Left ventricle myocardium superior (tissue), 1 donor: ENCODE measurements at places on chromosomes 16 and 17.

GRCh38 chr16:10984509-10984908, 40.1 kb downstream of the CLEC16A start:
- no peak for DNase-seq

DNA sequence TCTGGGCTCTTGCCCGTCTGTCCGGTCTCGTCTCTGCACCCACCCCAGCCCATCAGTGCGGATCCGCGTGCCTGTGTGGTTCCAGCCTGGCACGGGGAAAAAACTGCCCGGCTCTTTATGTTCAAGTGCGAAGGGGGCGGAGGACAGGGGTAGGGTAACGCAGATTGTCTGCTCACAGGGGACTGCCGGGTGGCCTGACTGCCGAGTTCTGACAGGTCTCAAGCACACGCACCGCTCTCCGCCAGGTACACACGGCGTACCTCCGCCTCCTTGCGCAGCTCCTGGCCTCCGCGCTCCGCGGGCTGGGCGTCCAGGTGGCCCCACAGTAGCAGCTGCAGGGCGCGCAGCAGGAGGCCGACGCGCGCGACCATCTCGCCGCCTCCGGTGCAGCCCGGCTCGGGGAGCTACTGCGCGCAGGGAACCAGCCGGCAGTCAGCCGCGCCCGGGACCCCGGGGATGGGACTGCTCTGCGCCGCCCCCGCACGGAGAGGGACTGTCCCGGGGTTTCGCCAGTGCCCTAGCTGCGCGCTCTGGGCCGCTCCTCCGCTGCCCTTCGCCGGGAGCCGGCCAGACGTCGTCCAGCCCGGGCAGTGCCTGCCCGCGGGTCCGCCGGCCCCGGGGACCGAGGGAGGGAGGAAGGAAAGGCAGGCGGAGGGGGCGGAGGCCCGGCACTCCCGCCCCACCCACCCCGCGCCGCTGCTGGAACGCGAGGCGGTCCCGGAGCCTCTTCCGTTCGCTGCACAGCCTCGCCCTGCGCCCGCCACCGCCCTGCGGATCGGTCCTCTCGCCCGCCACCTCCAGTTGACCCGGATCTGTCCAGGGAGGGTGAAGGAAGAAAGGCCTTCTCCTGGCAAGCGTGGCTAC, at the start of gene MMP28:
MMP28 (minus strand) TSS at position 635 of the 864 bp plus-strand sequence; CDS start at position 371, 264 bp downstream.
- peak; percentile 59 for DNase-seq

- peak; percentile 76 for DNase-seq
These were observed 64.3 kb downstream of the PGS1 start for GRCh38 chr17:78442648-78443218.

GRCh38 chr17:13158494-13159240, 140.8 kb upstream of the ELAC2 start:
- DNase-seq = no peak

- peak; percentile 29 for DNase-seq
These were observed 18.0 kb upstream of the ZNF629 start for GRCh38 chr16:30805056-30805369.

GRCh38 chr17:41067281-41067680, 1.6 kb upstream of the KRTAP2-4 start:
- no peak for DNase-seq

DNA sequence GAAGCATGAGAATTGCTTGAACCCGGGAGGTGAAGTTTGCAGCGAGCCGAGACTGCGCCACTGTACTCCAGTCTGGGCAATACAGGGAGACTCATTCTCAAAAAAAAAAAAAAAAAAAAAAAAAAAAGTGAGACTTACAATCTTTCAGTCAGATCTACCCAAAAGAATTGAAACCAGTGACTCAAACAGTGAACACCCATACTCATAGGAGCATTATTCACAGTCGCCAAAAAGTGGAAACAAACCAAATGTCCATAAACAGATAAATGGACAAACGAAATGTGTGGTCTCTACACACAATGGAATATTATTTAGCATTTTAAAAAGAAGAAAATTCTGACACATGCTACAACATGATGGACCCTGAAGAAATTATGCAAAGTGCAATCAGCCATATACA, 9.1 kb upstream of the SCNN1B start:
- DNase-seq = no peak

- no peak for DNase-seq
These were observed 16.5 kb upstream of the SPPL2C start for GRCh38 chr17:45828171-45828570.

DNA sequence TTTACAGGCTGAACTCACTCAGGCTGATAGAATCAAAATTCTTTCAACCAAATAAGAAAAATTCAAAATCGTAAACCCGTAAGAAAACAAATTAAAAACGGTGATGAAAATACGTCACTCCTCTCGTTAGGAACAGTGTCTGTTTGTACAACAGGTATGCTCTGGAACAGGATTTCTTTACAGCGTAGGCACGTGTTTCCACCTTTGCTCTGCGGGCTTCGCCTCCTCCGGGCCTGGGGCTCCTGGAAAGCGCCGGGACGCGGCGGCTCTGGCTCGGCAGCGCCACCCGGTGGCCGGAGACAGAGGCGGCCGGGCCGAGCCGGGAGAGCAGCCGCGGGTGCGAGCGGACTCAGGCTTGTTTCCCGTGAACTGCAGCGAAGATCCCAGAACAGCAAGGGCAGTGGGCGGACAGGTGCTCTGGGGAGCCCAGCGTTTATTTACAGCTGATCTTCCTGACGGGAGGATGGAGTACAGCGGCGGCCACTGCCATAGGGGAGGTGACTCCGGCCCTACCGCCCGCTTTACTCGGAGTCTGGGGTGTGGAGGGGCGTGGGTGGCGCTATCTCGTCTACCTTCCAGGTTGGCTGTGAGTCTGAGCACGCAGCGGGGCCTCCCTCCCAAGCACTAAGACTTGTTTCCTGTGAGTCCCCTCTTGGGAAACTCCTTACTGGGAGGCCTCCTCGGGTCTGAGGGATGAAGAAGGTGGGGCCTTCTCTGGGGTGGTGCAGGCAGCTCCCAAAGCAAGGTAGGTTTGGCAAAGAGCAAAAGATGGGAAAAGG, 40.5 kb upstream of the ATP2A3 start:
- DNase-seq = peak; percentile 76

DNA sequence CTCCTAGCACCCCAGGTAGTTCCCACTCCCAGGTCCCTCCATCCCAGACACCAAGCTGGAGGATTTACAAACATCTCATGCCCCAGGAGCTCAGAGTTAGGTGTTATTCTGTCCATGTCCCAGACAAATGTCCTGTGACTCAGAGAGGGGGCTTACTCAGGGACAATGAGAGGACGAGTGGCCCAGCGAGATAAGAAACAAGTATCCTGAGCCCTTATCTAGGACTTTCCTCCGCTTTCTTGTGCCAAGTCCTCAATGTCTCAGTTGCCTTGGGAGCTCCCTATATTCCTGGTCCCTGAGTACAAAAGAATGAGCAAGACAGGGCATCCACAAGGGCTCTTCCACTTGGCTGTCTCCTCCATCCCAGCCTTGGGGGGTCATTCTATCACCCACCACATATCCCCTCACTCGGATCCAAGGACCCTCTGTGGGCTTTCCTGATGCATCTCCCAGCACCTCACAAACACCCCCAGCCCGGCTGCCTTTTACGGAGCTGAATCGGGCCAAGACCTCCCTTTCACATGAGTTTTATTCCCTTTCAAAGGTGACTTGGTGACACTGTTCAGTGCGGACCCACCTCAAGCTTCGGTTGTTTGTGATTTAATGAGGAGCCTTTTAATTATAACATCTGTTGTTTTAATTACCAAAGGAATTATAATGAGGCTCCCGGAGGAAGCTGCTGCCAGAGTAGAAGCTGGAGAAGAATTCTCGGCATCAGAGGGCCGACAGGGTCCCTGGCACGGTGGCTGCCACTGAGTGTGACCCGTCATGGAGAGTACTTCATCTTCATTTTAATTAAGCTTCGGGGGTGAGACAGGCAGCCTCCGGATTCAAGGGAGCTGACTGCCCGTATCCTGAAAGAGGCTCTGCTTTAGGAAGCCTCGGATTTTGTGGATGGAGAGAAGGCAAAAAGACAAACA, 121.5 kb downstream of the WSCD1 start:
- no peak for DNase-seq

DNA sequence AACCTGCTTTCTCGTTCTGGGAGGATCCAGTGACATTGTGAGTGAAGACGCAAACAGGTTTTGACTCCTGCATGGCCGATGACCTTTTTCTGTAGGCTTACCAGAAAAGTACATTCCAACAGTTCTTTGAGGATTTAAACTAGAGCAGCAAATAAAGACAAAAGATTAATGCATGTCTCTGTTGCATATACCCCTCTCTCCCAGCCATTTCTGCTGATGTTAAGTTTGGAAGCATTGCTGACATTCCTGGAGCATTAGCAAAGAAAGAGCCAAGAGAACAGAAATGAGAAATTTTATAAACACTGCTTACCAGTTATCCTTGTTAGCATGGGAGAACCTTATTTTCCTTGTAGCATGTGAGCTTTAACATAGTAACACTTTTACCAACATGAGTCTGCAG, 49.3 kb downstream of the SIAH1 start:
- DNase-seq = no peak

GRCh38 chr16:56691885-56692284, 9.6 kb downstream of the MT1X start:
- DNase-seq = no peak

GRCh38 chr16:4152267-4152666, 36.0 kb upstream of the ADCY9 start:
- no peak for DNase-seq

- no peak for DNase-seq
These were observed 31.7 kb downstream of the SGSM2 start for GRCh38 chr17:2369039-2369438.

DNA sequence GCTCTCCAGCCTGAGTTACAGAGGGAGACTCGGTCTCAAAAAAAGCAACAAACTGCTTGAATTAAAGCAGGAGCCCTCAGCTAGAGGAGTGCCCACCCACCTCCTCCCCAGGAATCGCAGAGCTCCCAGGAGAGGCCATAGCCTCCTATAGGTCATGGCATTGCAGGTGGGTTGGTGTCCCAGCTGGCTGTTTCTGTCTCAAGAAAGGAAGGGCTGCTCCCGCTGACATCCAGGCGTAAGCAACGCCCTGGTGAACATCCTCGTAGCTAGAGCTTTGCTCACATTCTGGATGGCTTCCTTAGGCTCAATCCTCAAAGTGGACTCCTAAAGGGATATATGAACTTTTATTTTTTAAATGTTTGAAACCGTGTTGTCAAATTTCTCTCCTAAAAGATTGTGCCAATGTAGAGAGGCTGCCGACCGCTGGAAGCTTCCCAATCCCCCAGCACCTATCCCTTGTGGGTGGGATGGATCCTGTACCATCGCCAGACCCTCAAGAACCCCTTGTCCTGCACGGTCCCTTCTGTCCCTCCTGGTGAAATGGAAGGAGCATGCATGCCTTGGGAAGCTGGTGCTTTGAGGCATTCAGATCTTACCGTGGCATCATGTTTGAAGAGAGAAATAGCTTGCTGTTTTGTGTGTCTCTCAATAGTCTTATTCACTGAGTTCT, 5.9 kb downstream of the NLRC5 start:
- DNase-seq = no peak

DNA sequence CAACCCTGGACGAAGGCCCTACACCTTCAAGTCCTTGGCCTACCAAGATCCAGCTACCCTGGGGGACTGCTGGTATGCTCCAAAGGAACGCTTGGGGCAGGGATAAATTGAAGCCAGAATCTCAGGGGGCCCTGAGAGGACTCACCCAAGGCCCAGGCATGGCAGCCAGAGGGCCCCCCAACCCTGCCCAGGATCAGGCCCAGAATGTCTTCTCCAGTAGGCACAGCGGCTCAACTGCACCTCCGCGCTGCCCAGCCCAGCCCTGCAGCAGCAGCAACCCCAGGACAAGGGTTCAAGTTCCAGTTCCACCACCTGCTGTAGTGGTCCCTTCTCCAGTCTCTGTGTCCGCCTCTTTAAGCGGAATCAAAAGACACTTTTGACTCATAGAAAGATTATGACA, 2.2 kb downstream of the TFAP4 start:
- DNase-seq = no peak

GRCh38 chr17:19003543-19004420, 782 bp downstream of the FAM83G start:
- peak; percentile 41 for DNase-seq

- no peak for DNase-seq
These were observed 49.4 kb downstream of the WSB1 start for GRCh38 chr17:27343294-27343693.

GRCh38 chr16:69566981-69567680, 1.4 kb downstream of the NFAT5 start:
- DNase-seq = no peak

- no peak for DNase-seq
These were observed 31.2 kb downstream of the RNF213 start for GRCh38 chr17:80291691-80292487.

GRCh38 chr17:62064791-62065563, at the start of gene MED13:
TSS of gene MED13 (minus strand) at chr17:62065278. CDS start at chr17:62065205, 73 bp downstream.
- DNase-seq = peak; percentile 82

DNA sequence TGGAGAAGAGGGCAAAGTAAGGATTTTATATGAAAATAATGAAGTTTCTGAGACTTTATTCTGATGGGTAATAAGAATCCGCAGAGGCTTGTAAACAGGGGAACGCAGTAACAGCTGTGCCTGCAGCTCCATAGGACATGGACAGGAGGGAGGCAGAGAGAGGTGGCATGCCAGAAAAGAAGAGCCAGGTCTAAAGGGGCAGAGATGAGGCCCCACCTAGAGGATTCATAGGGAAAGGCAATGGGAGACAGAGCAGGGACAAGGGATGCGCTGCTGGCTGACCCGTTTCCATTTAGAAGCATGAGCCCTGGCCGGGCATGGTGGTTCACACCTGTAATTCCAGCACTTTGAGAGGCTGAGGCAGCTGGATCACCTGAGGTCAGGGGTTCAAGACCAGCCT, 340.3 kb upstream of the CDH5 start:
- no peak for DNase-seq

- DNase-seq = peak; percentile 35
These were observed 562.8 kb downstream of the MAF start for GRCh38 chr16:79037521-79038373.

GRCh38 chr17:52213451-52213850, 54.9 kb upstream of the CA10 start:
- no peak for DNase-seq

- DNase-seq = no peak
These were observed 47.7 kb downstream of the TUBD1 start for GRCh38 chr17:59844884-59845594.

GRCh38 chr16:2478279-2478678, 3.4 kb downstream of the TBC1D24 start:
- no peak for DNase-seq

DNA sequence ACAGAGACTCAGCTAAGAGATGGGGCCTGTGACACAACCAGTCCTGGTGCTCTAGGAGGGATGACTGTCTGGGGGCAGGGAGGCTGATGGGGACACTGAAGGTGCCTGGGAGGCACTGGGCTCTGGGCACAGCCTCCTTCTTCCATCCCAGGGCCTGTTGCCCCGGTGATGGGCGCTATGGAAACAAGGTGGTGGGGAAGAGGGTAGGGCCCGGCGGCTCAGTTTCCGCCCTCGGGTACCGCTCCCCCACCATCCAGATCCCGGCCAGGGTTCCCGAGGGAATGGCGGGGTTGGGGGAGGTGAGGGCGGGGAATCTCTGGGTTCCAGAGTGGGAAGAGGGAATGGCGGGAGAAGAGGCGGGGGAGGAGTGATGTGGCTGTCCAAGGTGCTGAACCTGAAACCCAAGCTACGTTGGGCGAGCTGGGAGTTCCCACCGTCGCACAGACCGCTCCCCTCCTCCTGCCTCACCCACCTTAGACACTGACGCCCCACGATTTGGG, 981 bp downstream of the KCNH4 start:
- DNase-seq = peak; percentile 44

GRCh38 chr17:6138761-6139446, 68.7 kb downstream of the WSCD1 start:
- no peak for DNase-seq
